ENCODE measurements at places on chromosomes 7 and 10. TPM values are rescaled to one million over a fixed set of nuclear protein-coding genes. Genes with fewer than 3 reads are reported as not detected.

DNA sequence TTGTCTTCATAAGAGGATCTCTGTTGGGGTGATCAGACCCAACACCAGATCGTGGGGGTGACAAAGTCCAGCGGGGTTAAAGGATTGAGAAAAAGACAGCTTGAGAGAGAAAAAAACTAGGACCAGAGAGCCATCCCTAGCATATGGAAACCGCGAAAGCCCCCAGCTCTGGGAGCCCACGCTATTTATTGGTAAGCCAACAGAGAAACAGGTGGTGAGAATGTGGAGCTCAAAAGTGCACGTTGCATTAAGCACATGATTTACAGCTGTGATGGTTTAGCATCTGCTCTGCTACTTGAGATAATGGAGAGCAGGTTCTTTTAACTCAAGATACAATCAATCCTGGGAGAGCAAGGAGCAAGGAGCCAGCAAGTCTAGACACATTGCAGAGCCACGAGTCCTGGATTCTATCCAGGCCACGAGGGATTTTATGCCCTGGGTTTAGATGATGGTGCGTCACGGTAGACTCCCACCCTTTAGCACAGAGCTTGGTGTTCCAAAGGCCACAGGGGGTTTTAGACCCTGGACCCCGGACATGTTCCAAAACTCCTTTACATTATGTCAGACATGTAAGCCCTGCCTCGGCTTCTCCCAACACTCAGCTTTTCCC, 755.2 kb upstream of the SORCS1 start:
- H3K27me3 ChIP-seq: peaks cover 2% of the 10 kb centered on the region
- no peak overlapping the region for H3K27ac ChIP-seq
- no peak for DNase-seq
- no peak overlapping the region for H3K4me3 ChIP-seq
- H3K4me1 ChIP-seq: no peaks in the 10 kb centered on the region

DNA sequence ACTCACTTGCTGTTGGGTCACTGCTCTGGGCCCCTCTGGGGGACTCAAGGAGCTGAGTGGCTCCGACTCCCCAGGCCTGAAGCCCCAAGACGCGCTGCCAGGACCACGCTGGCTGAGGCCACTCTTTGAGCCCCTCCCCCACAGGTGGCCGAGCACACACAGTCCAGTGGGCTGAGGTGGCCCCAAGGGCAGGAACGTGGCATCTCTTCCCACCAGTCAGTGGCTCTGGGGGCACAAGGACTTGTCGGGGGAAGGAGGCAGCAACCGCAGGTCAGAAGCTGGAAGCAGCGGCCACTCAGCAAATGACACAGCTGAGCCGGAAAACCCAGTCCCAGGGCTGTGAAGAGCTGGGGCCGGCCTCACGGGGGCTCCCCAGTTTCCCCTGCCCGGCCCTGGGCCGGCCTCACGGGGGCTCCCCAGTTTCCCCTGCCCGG, 24.1 kb downstream of the GRIFIN start:
- peak overlapping the region; percentile 72 for H3K27ac ChIP-seq
- no peaks in the 10 kb centered on the region for H3K36me3 ChIP-seq
- H3K4me1 ChIP-seq: peaks cover 6% of the 10 kb centered on the region
- no peaks in the 10 kb centered on the region for H3K27me3 ChIP-seq

DNA sequence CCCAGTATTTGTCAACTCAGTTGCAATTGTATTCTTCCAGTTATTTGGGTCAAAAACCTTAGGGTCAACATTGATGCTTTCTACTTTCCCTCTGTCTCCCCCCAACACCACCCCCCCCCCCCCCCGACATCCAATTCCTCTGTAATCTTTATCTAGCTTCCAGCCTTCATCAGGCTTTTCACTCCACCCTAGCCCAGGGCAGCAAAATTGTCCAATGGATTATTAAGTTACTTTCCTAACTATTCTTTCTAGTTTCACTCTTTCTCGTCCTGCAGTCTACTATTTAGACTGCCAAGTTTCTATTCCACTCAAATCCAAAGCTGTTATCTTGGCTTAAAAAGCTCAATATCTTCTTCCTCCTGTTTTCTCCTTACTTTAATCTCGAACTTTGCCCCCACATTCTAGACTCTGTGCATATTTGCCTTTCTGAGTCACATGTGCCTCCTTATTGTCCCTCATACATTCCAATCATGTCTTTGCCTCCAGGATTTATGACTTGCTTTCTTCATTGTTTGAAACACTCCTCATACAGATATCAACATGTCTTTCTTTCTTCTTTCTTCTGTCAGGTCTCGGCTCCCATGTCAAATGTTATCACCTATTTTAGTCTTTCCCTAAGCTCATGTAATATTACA, 196.6 kb upstream of the TMEM196 start:
- H3K4me1 ChIP-seq: peaks cover 44% of the 10 kb centered on the region
- peak; percentile 83 for DNase-seq
- H3K27ac ChIP-seq: peak overlapping the region; percentile 86
- H3K4me3 ChIP-seq: no peak overlapping the region
- H3K36me3 ChIP-seq: no peaks in the 10 kb centered on the region

Gene CALML5
- total RNA-seq: not detected

Gene FAM25C
- not detected for total RNA-seq

All from Caco-2 (cell line).